ENCODE measurements at places on chromosomes 1 and 21.

GRCh38 chr1:25194572-25195020 lies 37.7 kb downstream of the SYF2 start:
- DNase-seq = no peak

GRCh38 chr1:212753749-212754148 lies 37.8 kb downstream of the NSL1 start:
- no peak for DNase-seq

DNA sequence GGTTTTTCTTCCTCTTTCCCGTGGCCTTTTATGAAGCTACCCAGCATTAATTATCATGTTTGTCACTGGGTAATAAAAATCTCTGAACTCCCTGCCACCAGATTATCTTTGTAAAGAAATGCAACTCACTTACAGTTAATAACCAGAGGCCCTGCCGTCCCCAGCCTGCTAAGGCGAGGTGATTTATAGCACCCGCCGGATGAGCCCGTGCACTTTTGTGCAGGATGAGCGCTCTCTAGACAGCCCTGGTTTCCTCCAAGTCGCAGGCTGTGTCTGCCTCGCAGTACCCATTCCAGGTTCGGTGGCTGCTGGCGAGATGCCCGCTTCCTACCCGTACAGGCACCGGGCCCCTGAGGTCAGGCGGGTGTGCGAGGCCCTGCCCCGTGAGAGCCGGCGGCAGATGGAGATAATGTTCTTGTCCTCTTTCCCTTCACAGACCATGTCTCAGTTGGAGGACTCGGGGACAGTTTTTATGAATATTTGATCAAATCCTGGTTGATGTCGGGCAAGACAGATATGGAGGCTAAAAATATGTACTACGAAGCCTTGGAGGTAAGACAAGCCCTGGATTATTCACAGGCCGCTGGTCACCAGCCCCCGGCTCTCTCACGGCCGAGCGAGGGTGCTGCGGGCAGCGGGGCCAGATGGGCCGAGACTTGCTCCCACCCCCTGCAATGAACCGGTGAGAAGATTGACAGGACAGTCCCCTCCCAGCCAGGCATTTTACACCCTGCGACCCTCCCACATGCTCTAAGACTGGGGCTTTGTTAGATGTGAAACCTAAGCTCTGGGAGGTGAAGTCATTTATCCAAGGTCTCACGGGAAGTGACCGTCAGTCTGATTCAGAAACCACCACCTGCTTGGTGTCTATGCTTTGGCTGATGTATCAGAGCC lies 28.5 kb upstream of the SELENON start:
- no peak for DNase-seq

DNA sequence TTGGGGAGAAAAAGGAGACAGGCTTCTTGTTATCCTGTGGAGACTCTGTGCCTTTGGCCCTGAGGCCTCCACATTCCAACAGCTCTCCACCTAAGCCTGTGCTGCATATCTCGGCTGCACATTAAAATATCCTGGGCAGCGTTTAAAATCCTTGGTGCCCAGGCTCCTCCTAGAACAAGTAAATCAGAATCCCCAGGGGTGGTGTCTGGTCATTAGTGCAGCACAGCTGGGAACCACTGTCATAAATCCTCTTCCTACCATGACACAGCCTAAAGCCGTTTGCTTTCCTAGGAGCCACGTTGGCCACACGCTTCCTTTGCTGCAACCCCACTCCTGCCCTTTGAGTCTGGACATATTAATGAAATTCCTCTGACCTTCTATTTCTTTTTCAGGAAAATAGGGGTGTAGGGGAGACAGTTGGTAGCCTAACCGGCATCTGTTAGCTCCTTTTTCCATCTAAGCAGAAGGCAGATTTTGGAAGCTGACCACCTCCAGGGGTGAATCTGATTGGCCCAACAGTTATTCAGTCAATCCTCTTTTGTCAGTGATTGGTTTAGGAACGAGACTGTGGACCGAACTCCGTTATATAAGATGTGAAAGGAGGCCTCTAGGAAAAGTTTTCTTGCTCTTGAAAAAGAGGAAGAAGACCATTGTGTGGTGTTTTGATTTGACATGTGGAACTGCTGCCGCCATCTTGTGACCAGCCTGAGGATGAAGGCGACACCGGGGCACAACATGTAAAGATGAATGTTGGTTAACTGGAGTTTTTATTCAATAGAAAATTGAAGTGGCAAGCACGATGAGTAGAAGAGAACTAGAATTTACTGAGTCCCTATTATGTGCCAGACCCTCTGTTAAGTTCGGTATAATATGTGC lies 41.9 kb downstream of the JUN start:
- DNase-seq = no peak

- DNase-seq = no peak
These were observed at the start of gene GIPC2 for GRCh38 chr1:78045926-78046778. Gene GIPC2 (plus strand): TSS chr1:78045966. CDS start chr1:78046095, 129 bp downstream.

GRCh38 chr1:14112613-14113012 lies 412.6 kb downstream of the PRDM2 start:
- no peak for DNase-seq

DNA sequence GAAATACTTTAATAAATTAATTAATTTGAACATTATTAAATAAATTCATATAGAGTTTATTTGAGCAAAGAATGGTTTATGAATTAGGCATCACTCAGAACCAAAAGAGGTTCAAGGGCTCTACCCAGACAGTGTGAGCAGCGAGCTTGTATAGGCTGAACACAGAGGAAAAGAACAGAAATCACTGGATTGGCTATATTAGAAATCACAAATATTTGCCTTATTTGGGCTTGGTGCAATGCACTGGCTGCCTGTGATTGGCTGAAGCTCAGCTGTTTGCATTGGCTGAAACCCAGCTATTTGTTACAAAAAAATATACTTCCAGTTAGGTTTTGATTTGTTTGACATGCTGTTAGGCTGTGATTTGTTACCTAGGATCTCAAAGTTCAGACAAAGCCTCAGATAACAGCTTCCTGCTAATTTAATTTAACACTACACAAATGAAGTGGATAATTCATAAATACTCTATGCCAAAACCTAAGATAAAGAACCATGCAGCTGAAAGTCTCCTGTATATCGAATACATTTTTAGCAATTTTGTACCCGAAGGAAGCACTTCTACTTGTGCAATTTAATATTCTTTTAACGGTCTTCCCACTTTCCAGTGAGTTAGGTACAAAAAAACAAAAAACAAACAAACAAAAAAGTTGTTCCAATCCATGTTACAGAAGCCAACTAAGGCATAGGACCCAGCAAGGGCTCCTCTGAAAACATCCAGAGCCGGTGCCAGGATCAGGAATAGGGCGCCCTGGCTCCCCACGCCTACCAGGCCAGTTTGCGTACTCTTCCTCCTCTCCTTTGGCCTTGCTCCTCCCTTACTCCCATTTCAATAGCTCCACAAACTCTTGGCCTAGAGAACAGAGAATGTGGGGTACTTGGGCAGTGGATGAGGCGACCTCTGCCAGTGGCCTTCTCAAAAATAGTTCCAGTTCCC lies 179.1 kb downstream of the DUSP10 start:
- no peak for DNase-seq

- no peak for DNase-seq
These were observed 2.5 kb upstream of the SAMD11 start for GRCh38 chr1:921011-921837.

GRCh38 chr21:29022166-29022565 lies 2.3 kb upstream of the USP16 start:
- no peak for DNase-seq

GRCh38 chr1:231934797-231935196 lies 308.2 kb downstream of the DISC1 start:
- no peak for DNase-seq

GRCh38 chr21:27321791-27322190 lies 354.9 kb upstream of the ADAMTS5 start:
- no peak for DNase-seq

DNA sequence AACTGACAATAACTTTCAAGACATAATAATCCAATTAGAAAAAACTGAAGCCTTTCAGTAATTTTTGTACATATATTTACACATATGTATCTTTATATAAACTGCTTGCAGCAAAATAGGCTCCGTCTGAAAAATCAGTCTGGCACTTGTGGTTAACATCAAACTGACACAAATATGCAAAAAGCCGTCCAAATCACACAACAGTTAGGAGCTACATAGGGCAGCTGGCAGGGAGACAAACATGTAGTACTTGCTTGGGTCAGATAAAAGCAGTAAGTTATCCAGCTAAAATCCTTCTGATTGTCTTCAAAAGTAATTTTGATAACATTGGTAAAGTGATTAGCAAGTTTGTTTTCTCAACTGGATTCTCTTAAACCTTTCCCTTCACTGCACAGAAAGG lies 14.7 kb upstream of the GUCA2A start:
- DNase-seq = no peak

DNA sequence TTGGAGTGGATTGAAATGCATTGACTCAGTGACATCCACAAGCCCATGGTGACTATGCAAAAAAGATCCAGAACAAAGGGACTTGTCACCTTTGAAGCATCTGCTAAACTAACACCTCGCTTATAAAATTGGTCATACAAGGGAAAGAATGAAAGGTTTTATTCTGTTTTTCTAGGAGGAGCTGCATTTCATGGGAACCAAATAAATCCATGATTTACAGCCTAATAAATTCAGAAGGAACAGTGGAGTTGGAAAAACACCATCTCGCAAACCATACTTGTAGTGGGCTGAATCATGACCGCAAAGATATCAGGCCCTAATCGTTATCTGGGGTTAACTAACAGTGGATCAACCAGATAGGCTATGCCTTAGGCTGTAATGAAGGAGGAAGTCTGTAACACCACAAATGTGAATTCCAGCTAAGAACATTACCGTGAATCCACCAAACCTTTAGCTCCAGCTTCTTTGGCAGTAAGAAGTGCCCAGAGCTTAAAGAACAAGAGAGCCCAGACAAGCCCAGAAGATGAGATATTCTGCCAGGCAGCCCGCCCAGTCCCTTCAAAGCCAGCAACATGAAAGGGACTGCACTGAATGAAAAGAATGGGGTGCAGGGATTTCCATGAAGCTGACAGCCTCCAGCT lies 27.4 kb downstream of the RSPH1 start:
- no peak for DNase-seq

DNA sequence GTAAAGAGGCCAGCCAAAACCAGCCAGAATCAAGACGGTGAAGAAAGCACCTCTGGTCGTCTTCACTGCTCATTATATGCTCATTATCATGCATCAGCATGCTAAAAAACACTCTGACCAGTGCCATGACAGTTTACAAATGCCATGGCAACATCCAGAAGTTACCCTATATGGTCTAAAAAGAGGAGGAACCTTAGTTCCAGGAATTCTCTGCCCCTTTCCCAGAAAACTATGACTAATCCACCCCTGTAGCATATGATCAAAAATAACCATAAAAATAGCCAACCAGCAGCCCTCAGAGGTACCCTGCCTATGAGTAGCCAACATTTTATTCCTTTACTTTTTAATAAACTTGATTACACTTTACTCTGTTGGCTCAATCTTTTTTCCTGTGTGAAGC lies 34.2 kb upstream of the PBX1 start:
- DNase-seq = peak; percentile 15

- DNase-seq = no peak
These were observed 241.0 kb upstream of the NFIA start for GRCh38 chr1:60841116-60842046.

DNA sequence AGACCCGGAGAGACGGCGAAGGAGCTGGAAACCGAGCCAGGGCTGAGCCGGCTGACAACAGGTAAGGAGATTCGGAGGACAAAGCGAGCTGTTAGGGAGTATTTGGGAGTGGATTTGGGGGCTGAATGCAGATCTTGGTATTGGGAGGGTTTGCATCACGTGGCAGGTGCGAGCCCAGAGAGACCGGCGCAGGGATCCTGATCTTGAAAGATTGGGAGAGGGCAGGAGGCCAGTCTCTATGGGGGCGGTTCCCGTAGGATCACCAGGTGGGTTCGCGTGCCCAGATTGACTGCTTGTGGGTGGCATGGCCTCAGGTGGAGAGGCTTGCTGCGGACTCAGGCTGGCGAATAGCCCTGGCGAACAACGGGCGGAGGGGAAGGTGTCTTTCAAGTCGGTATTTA lies 204 bp downstream of the CIART start:
- DNase-seq = no peak

DNA sequence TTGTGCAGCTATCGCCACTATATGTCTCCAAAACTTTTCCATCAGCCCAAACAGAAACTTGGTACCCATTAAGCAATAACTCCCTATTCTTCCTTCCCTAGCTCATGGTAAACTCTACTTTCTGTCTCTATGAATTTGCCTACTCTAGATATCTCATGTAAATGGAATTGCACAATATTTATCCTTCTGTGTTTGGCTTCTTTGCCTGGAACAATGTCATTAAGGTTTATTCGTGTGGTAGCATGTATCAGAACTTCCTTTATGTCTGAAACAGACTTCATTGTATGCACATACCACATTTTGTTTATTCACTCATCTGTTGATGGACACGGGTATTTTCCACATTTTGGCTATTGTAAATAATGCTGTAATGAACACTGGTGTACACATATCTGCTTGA lies 40.7 kb upstream of the CD34 start:
- DNase-seq = no peak

GRCh38 chr1:221392453-221392852 lies 349.4 kb downstream of the DUSP10 start:
- DNase-seq = peak; percentile 37

DNA sequence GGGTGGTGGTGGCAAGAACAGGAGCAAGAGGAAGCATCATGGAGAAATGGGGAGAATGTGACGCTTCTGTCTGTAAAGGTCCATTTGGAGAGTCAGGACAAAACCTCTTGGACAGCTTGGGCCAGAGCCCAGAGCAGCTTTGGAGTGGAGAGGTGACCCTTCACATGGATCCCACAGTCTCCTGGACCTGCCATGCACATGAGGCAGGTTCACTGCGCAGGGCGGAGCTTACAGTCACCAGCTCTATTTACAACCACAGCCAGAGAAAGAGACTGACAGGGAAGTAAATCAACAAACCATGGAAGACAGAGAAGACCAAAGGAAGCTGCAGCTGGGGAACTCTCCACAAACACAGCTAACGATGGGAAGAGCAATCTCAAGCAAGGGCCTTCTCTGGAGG lies 828 bp upstream of the RGS8 start:
- DNase-seq = no peak

GRCh38 chr21:21715266-21715969 lies 717.2 kb downstream of the NCAM2 start:
- peak; percentile 46 for DNase-seq

DNA sequence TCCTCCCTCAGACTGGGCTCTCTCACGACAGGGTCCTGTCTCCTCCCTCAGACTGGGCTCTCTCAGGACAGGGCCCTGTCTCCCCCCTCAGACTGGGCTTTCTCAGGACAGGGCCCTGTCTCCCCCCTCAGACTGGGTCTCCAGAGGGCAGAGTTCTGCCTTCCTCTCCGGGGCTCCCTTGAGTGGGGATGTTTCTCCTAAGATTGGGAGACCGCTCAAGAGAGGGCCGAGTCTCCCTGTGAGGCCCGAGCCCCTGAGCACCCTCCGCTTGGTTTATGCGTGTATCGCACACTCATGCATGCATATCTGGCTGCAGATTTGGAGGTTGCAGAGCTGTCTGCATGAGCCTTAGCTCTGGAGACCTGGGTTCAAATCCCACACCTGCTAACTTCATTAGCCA lies 39.3 kb upstream of the CSF3R start:
- no peak for DNase-seq
